ENCODE measurements at places on chromosomes 2 and 18.
A peak's percentile ranks its signal among the peaks of the same experiment; 100 is the strongest.

DNA sequence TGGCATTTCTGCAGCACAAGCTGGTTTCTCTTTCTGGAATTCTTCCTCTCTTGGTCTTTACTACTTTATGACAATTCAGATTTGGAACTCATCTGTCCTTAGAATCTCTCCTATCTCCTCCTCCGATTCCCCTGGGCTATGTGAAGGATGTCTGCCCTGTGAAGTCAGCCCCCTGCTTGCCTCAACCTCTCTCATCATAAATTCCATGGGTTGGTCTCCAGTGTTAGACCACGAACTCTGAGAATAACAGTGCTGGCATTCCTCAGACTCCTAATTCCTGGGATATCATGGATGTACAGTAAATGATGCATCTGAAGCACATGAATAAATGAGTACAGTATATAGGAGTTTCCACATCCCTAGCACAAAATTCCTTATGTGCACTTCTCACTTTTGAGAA, 21.0 kb upstream of the CYRIA start:
- no peak for DNase-seq

GRCh38 chr2:111140815-111141214, 20.1 kb downstream of the BCL2L11 start:
- no peak for DNase-seq

GRCh38 chr2:43224131-43224570, 2.3 kb downstream of the ZFP36L2 start:
- peak; percentile 56 for DNase-seq

DNA sequence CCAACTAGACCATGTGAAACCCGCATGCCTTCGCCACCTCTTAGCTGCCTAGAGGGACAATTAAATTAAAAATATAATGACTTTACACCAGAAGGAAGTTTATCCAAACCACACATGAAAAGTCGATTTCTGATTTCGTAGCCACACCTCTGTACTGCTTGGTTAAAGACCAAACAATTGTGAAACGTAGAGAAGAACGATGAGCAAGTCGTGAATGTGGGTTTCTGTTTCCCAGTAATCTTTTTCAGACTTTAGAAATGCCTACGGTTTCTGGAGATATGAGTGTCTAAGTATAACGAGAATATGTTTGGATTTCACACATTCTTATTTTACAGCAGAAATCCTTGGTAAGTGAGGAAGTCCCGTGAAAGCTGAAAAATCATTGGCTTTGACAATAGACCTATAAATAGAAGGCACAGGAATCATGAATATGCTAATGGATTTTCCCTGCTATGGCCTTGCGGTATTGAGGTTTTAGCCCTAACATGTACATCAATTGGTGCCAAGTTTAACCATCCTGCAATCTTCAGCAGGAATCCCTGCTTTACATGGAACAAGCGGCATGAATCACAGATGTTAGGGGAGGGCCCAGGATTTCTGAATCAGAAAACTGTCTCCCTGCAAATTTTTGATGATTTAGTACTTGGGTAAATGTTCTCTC, 105.6 kb downstream of the TTC32 start:
- no peak for DNase-seq

DNA sequence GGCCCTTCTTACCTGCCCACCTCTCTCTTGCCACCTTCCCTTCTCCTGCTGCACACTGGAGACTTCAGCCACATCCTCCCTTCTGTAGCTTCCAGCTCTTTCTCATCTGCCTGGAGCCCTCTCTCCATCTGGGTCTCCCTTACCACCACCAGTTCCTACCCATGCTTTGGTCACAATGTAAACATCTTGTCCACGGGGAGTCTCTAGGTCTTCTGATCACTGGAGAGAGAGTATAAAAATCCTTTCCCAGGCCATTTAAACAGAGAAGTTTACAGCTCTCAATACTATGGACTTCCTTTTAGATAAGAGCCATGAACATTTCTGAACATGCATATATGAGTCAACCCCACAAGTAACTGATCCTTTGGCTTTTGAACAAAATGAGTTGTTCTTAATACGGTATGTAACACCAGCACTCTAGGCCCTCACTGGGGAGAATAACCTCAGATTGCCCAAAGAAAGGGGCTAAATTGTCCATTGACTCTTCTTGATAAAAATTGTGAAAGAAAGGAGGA, 5.8 kb downstream of the ARHGAP25 start:
- DNase-seq: no peak

GRCh38 chr2:85652056-85652455, 15.9 kb downstream of the SFTPB start:
- no peak for DNase-seq

- DNase-seq: no peak
Measured at GRCh38 chr2:2472881-2473280, 141.8 kb upstream of the MYT1L start.

GRCh38 chr2:219290381-219291171, 11.4 kb downstream of the DNAJB2 start:
- no peak for DNase-seq

DNA sequence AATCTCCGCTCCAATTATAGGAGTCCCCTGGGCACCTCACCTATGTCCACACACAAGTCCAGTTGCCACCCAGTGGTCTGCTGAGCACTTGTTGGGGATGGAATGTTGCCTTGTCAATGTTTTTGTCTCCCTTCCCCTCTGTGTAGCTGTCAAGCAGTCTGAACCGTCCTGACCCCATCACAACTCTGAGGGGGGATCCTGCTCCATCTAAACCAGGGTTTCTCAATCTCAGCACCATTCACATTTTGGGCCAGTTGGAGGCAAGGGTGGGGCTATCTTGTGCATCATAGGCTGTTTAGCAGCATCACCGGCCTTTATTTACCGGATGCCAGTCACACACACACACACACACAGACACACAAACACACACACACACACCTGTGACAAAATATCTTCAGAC, 53.0 kb downstream of the CYP26B1 start:
- no peak for DNase-seq

- DNase-seq: no peak
Measured at GRCh38 chr2:50651676-50652075, 380.3 kb downstream of the NRXN1 start.

DNA sequence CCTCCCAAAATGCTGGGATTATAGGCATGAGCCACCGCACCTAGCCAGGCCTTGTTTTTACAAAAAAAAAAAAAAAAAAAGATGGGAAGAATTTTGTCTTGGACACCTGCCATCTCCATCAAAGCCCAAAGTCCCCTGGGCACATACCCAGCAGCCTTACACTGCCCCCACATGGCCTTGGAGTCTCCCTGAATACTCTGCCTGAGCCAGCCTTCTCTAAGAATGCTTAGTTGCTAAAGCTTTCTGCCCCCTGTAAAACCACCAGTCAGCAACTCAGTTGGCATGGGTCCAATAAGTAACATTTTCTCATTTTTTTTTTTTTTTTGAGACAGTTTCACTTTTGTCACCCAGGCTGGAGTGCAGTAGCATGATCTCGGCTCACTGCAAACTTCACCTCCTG, 40.6 kb downstream of the SPC25 start:
- no peak for DNase-seq

DNA sequence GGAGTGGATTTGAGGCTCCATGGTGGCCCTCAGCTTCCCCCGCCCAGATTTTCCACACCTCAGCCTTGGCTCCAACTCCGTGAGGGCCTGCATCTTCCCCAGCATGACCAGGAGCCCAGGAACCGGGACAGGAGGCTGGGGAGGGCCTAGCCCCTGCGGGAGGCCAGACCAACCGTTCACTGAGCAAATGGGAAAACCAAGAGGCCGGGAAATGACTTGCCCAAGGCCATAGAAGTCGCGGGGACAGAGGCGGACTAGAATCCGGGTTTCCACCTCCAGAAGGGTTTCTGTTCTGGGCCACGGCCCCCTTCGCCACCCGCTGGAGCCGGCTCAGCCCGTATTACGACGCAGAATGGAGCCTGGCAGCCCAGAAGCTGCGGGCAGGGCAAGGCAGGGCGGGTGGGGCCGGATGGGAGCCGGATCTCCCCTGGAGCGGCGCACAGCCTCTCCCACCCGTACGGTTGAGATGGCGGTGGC, 7.9 kb upstream of the CRYBA2 start:
- DNase-seq: no peak

GRCh38 chr2:134564549-134564948, 154.3 kb downstream of the TMEM163 start:
- no peak for DNase-seq

- DNase-seq: no peak
Measured at GRCh38 chr2:225354281-225354774, 45.2 kb upstream of the NYAP2 start.

DNA sequence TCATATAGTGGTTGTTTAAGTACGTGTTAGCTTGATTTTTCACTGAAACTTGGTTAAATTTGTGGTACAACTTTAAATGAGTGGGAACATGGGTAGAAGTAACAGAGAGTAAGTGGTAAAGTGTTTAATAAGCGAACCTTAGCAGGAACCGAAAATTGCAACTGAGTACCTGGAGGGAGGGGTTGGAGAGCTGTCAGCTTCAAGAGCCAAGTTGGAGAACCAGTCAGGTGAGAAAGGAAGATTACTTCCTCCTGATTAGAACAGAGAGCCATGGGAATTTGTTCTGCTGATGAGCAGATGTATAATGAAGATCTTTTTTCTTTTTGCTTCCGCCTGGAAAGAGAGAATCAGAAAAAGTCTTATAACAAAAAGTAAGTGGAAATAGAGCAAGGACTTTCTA, 158.4 kb upstream of the CDH7 start:
- no peak for DNase-seq

DNA sequence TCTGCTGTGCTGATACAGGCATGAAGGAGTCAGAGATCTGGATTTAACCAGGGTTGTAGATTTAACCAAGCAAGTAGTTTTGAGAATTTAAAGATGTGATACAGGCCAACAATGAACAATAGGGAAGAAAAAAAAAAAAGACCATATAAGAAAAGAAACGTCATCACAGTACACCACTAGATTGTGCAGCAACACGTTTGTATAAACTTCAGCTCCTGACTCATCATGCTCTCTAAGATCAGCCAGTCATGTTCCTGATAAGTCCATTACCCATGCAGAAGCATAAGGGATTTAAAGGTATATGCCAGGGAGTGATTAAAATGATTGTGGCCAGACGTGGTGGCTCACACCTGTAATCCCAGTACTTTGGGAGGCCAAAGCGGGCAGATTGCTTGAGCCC, 22.3 kb upstream of the ERICH2 start:
- no peak for DNase-seq

All from stimulated activated CD4-positive, alpha-beta T cell treated with anti-CD3 and anti-CD28 coated beads, TNF-alpha, amount 100 ng/mL, for 1 hour (primary cell).